ENCODE measurements at places on chromosomes 4 and X. TPM values are rescaled to one million over a fixed set of nuclear protein-coding genes. Genes with fewer than 3 reads are reported as not detected.

Gene PNMA6A
- total RNA-seq, result 14.0 TPM

GRCh38 chr4:107856901-107857300, 32.2 kb downstream of the SGMS2 start:
- peaks cover 4% of the 10 kb centered on the region for H3K4me1 ChIP-seq
- no peaks in the 10 kb centered on the region for H3K36me3 ChIP-seq
- no peak for DNase-seq
- H3K4me3 ChIP-seq, result no peak overlapping the region

GRCh38 chr4:77248805-77249204, 91.8 kb downstream of the CCNG2 start:
- H3K27me3 ChIP-seq, result peaks cover 2% of the 10 kb centered on the region
- no peaks in the 10 kb centered on the region for H3K4me1 ChIP-seq
- H3K36me3 ChIP-seq, result no peaks in the 10 kb centered on the region
- H3K27ac ChIP-seq, result no peak overlapping the region

Gene ABRAXAS1
- 16.0 TPM for total RNA-seq

Gene SLC38A5
- total RNA-seq, result 136 TPM

Gene CORIN
- total RNA-seq, result 0.32 TPM

Gene ZNF711
- 41.9 TPM for total RNA-seq

DNA sequence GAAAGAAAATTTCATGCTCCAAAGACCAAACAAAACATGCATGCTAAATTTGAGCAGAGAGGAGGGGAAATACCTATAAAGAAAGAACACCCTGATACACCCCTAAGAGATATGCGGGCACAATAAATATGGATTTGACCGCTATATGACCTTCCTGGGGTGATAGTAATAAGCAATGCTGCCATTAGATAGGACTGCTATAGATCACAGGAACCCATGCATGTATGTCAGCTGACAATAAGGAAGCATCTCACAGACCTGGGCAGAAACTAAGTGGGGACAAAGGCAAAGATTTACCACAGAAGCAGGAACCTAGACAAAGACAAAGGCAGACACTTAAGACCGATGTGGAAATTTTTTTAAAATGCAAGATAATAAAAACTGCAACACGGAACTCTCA, 21.3 kb downstream of the ZNF721 start:
- H3K36me3 ChIP-seq, result peaks cover 12% of the 10 kb centered on the region
- DNase-seq, result no peak
- no peak overlapping the region for H3K4me3 ChIP-seq
- peaks cover 8% of the 10 kb centered on the region for H3K27me3 ChIP-seq

Gene GPR82
- not detected for total RNA-seq

- H3K36me3 ChIP-seq, result no peaks in the 10 kb centered on the region
- H3K27me3 ChIP-seq, result no peaks in the 10 kb centered on the region
- H3K4me3 ChIP-seq, result no peak overlapping the region
- H3K27ac ChIP-seq, result no peak overlapping the region
- DNase-seq, result no peak
Measured at GRCh38 chrX:7706032-7706431, 136.9 kb upstream of the VCX start.

- DNase-seq, result peak; percentile 25
- H3K4me3 ChIP-seq, result peak overlapping the region; percentile 96
- H3K27me3 ChIP-seq, result peaks cover 11% of the 10 kb centered on the region
- H3K27ac ChIP-seq, result peak overlapping the region; percentile 100
Measured at GRCh38 chrX:48573690-48574269, 504 bp upstream of the RBM3 start.

DNA sequence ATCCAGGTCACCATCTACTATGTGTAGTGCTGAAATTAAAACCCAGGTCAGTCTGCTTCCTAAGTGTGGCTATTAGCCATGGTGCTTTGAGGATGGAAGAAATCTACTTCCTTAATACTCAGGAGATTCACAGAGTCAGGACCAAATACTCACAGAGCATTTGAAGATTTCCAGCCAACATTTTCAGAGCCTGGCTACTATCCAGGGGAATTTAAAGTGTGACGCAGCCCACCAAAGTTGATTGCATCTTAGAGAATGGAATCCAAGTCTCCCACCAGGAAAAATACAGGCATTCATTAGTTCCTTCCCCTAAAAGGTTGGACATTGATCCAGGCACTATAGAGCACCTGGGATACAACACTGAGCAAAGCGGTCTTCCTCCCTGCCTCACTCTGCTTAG, 83.8 kb downstream of the HS3ST1 start:
- no peak overlapping the region for H3K27ac ChIP-seq
- peaks cover 13% of the 10 kb centered on the region for H3K4me1 ChIP-seq
- H3K4me3 ChIP-seq, result no peak overlapping the region
- no peak for DNase-seq
- H3K27me3 ChIP-seq, result no peaks in the 10 kb centered on the region

DNA sequence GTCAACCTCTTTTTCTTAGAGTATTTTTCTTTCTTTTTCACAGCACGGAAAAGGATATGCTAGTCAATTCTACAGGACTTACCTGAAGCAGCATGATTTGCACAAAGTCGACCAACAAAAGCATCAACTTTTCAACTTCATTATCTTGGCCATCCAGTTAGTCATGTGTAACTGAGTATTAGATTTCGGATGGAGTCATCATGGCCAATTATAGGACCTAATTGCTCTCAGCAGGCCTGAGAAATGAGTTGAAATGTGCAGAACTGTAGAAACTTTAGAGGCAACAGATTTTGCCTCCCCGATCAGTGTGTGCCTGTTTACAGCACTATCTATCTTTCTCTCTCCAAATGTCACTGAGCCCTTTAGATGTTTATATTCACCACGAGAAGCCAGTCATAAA, 41.0 kb downstream of the PCDH10 start:
- no peaks in the 10 kb centered on the region for H3K36me3 ChIP-seq
- no peaks in the 10 kb centered on the region for H3K27me3 ChIP-seq
- H3K4me3 ChIP-seq, result no peak overlapping the region
- H3K4me1 ChIP-seq, result peaks cover 1% of the 10 kb centered on the region
- DNase-seq, result no peak
- no peak overlapping the region for H3K27ac ChIP-seq

- H3K4me1 ChIP-seq, result peaks cover 23% of the 10 kb centered on the region
- H3K36me3 ChIP-seq, result no peaks in the 10 kb centered on the region
- H3K4me3 ChIP-seq, result peak overlapping the region; percentile 77
- DNase-seq, result peak; percentile 43
- peaks cover 7% of the 10 kb centered on the region for H3K27me3 ChIP-seq
- H3K27ac ChIP-seq, result peak overlapping the region; percentile 100
Measured at GRCh38 chrX:13377550-13377934, 57.7 kb upstream of the ATXN3L start.

Gene TECRL
- total RNA-seq, result not detected

Gene SLITRK4
- 0.64 TPM for total RNA-seq

DNA sequence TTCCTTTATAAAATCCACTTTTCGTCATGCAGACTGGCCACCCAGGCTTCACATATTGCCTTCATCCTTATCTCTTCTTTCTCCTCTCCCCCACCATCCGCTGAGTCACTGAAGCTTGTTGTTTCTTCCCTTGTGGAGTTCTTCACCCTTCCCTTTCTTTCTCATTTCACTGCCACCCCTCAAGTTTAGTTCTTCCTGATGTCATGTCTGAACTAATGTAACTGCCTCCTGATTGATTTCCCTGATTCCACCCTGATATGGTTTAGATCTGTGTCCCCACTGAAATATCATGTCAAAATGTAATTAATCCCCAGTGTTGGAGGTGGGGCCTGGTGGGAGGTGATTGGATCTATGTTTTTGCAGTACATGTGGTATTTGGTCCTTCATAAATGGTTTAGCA, 151.4 kb downstream of the CPEB2 start:
- H3K36me3 ChIP-seq, result peaks cover 4% of the 10 kb centered on the region
- H3K4me1 ChIP-seq, result peaks cover 17% of the 10 kb centered on the region
- DNase-seq, result no peak
- no peak overlapping the region for H3K4me3 ChIP-seq
- H3K27ac ChIP-seq, result no peak overlapping the region

Gene SPACA5
- not detected for total RNA-seq

DNA sequence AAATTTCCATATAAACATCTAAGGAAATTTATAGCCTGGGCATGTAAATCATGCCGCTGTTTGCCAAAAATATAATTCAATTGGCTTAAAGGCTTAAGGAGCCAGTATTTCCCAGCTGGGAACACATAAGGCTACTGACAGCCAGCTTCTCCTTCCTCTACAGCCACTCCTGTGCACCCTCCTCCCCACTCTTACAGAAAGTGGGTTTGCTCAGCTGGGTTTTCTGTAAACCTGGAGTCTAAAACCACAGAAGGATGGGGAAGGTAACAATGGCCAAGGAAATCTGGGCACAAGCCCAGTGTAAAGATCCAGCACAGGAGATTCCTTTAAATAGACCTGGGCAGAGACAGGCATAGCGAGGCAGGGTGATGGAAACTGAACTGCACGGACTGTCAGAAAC, 18.5 kb downstream of the ACSL1 start:
- no peak overlapping the region for H3K4me3 ChIP-seq
- no peaks in the 10 kb centered on the region for H3K27me3 ChIP-seq
- no peak overlapping the region for H3K27ac ChIP-seq
- no peak for DNase-seq

Gene GPRIN3
- total RNA-seq, result 94.3 TPM

- H3K4me3 ChIP-seq, result peak overlapping the region; percentile 70
- H3K36me3 ChIP-seq, result no peaks in the 10 kb centered on the region
- H3K4me1 ChIP-seq, result peaks cover 5% of the 10 kb centered on the region
- H3K27me3 ChIP-seq, result no peaks in the 10 kb centered on the region
- H3K27ac ChIP-seq, result peak overlapping the region; percentile 33
- DNase-seq, result peak; percentile 15
Measured at GRCh38 chrX:10831716-10832502, 211.5 kb upstream of the MID1 start.

DNA sequence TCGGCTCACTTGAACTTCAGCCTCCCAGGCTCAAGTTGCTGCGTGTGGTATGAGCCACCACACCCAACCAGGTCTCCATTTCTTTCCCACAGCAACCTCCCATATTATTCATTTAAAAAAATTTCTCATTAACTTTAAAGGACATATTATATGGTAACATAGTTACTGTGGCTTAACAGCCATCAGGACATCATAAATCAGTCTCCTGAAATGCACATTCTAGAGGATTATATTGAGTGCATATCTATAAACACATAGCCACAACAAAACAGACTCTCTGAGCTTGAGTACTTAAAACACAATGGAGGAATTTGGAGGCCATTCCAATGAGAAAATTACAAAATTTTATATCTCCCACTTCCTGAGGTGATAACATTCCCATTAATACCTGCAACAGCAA, 61.5 kb downstream of the CORIN start:
- no peak overlapping the region for H3K27ac ChIP-seq
- DNase-seq, result no peak
- no peaks in the 10 kb centered on the region for H3K4me1 ChIP-seq
- H3K27me3 ChIP-seq, result peaks cover 1% of the 10 kb centered on the region

Gene UPF3B
- 10.9 TPM for total RNA-seq

DNA sequence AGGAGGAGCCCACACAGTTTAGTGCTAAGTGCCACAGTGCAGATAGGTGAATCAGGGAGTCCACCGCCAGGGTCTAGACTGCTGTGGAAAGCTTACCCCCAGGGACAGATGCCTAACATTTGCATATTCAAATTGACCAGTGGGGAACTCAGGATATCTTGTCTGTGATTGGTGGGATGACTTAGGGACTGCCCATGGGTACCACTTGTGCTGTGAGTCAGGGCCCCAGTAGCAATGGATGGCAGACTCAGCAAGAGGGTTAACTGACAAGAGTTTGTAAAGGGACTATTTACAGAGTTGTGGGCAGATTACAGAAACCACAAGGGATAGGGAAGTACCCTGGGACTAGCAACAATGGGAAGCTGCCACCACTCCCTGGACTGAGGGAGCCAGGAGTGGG, 282.1 kb downstream of the BCOR start:
- H3K4me1 ChIP-seq, result peaks cover 19% of the 10 kb centered on the region
- peaks cover 7% of the 10 kb centered on the region for H3K27me3 ChIP-seq
- DNase-seq, result no peak
- no peak overlapping the region for H3K4me3 ChIP-seq
- no peak overlapping the region for H3K27ac ChIP-seq

- no peak overlapping the region for H3K27ac ChIP-seq
- DNase-seq, result no peak
Measured at GRCh38 chr4:182978152-182978827, 61.1 kb upstream of the DCTD start.

Gene BEND2
- total RNA-seq, result not detected

- H3K4me1 ChIP-seq, result no peaks in the 10 kb centered on the region
- DNase-seq, result no peak
- peaks cover under 1% of the 10 kb centered on the region for H3K27me3 ChIP-seq
- H3K27ac ChIP-seq, result no peak overlapping the region
Measured at GRCh38 chr4:5365071-5366008, 314.1 kb downstream of the STK32B start.

Gene SLC2A9
- not detected for total RNA-seq

GRCh38 chr4:72935462-72935861, 134.1 kb downstream of the COX18 start:
- DNase-seq, result no peak
- H3K4me1 ChIP-seq, result no peaks in the 10 kb centered on the region
- no peak overlapping the region for H3K27ac ChIP-seq
- H3K27me3 ChIP-seq, result no peaks in the 10 kb centered on the region

DNA sequence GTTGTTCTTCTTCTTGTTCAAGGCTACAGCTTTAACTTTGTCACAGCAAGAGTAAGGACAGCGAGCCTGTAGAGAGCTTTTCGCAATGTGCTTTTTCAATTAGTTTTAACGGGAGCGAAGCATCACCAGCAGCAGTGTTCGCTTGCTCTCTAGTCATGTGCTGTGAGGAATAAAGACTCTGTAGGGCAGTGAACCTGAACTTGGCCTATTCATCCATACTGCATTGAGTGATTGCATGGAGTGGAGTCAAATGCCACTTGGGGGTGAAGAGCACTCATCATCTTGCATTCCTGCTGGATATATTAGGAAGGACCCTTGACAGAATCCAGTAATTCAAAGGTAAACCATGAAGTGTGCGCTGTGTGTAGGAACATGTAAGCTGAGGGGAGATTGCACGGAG, 240.0 kb downstream of the FRMPD4 start:
- H3K27me3 ChIP-seq, result no peaks in the 10 kb centered on the region
- H3K36me3 ChIP-seq, result no peaks in the 10 kb centered on the region
- H3K4me3 ChIP-seq, result no peak overlapping the region
- H3K4me1 ChIP-seq, result no peaks in the 10 kb centered on the region

GRCh38 chrX:54089191-54089590, 44.9 kb upstream of the PHF8 start:
- H3K4me3 ChIP-seq, result no peak overlapping the region
- DNase-seq, result no peak
- H3K27ac ChIP-seq, result no peak overlapping the region
- H3K36me3 ChIP-seq, result no peaks in the 10 kb centered on the region
- H3K4me1 ChIP-seq, result no peaks in the 10 kb centered on the region

Gene TRIM61
- total RNA-seq, result 0.34 TPM

Gene DCLK2
- total RNA-seq, result 36.8 TPM

- H3K27me3 ChIP-seq, result no peaks in the 10 kb centered on the region
- H3K4me1 ChIP-seq, result no peaks in the 10 kb centered on the region
- no peak overlapping the region for H3K27ac ChIP-seq
- no peak for DNase-seq
- no peak overlapping the region for H3K4me3 ChIP-seq
Measured at GRCh38 chr4:15765910-15766697, 12.0 kb upstream of the CD38 start.

Gene RADX
- 7.5 TPM for total RNA-seq
